ENCODE measurements at places on chromosomes 4 and X.

DNA sequence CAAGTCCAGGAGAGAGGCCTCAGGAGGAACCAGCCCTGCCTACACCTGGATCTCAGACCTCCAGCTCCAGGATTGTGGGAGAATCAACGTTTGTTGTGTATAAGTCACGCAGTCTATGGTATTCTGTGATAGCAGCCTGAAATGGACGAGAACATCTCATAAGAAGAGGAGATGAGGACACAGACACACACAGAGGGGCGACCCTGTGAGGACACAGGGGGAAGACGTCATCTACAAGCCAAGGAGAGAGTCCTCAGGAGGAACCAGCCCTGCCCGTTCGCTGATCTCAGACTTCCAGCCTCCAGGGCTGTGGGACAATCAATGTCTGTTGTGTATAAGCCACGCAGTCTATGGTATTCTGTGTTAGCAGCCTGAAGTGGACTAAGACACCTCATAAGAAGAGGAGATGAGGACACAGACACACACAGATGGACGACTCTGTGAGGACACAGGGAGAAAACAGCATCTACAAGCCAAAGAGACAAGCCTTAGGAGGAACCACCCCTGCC lies 20.3 kb downstream of the P2RY8 start:
- DNase-seq, result no peak

DNA sequence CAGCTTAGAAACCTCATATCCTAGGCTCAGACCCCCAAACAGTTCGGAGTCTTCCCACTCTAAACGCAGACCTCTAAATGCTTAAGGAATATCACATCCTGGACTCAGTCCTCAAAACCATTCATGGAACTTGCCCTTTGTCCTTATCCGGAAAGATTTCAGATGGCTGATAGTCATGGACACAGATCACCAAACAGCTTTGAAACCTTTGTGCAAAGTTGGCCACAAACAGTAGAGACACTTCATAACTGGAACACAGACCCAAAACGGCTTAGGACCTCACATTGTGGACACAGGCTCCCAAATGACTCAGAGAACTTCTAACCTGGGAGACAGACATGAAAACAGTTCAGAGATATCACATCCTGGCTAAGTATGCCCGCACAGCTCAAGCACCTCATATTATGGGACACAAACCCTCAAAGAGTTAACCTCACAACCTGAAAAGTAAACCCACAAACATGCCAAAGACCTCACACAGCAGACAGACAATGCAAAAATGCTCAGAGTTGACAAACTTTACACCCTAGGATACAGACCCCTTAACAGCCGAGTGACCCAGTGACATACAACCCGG lies 15.5 kb downstream of the SUV39H1 start:
- DNase-seq, result no peak

DNA sequence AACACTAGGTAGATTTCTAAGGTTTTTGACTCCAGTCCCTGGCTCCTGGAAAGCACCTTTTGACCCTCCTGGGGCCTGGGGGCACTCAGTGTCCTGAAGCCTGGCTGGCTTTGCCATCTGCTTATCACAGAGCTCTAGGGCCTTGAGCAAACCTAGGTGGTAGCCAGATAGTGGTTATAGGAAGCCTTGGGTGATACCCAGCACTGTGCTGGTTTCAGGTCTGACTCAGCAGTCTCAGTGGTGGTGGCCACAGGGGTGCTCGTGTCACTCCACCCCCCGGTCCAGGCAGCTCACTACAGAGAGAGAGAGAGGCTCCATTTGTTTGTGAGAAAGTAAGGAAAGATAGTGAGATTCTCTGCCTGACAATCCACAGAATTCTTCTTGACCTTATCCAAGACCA lies 195.8 kb upstream of the ZFP42 start:
- DNase-seq, result no peak

DNA sequence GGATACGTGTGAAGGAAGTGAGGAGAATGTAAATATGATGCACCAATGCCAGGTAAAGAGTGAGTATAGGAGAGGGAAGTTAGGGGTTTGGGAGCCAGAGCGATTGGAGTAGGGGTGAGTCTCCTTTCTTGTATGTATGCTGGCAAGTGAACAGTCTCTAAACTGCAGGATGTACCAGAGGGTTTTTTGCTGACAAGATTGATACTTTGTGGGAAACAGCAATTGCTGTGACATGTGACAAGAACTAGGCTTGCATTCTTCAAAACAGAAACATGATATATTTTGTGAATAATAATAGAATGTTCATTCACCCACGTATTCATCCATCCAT lies 706 bp downstream of the CHIC1 start:
- no peak for DNase-seq

- DNase-seq, result no peak
These were observed 503.3 kb downstream of the PCDH18 start for GRCh38 chr4:137029026-137029425.

- no peak for DNase-seq
These were observed 10.3 kb upstream of the P2RY10 start for GRCh38 chrX:78934866-78935265.

GRCh38 chr4:65071564-65071963 lies 598.7 kb downstream of the EPHA5 start:
- DNase-seq, result no peak

DNA sequence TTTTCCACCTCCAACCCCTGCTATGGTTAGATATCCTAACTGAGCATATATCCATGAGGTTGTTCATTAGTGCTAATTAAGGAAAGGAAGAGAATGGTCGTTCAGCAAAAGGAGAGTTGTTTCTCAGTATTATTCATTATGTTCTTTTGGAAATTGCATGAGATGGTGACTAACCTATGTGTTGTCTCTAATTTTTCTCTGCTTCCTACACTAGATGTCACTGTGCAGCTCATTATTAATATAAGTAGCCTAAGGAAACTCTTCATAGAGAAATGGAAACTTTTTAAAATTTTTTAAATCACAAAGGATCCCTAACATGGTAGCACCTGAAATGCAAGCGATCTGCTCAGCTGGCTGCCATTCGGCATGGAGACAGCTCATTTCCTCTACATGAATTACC lies 67.7 kb upstream of the FAM9A start:
- no peak for DNase-seq

GRCh38 chr4:5960252-5960880 lies 57.9 kb downstream of the C4orf50 start:
- no peak for DNase-seq

DNA sequence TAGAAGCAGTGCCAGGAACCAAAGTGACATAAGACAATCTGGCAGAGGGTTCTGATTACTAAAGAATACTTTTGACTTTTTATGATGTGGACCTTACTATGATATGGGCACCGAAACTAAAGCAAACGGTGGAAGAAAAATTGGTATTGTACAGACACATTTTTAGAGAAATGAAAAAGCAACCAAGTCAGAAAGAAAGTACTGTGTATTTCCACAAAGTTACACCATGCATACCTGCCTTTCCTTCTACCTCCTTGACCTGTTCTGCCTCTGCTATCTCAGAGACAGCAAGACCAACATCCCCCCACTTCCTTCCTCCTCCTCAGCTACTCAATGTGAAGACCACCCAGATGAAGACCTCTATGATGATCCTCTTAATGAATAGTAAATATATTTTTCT lies 88.3 kb downstream of the HUWE1 start:
- no peak for DNase-seq

DNA sequence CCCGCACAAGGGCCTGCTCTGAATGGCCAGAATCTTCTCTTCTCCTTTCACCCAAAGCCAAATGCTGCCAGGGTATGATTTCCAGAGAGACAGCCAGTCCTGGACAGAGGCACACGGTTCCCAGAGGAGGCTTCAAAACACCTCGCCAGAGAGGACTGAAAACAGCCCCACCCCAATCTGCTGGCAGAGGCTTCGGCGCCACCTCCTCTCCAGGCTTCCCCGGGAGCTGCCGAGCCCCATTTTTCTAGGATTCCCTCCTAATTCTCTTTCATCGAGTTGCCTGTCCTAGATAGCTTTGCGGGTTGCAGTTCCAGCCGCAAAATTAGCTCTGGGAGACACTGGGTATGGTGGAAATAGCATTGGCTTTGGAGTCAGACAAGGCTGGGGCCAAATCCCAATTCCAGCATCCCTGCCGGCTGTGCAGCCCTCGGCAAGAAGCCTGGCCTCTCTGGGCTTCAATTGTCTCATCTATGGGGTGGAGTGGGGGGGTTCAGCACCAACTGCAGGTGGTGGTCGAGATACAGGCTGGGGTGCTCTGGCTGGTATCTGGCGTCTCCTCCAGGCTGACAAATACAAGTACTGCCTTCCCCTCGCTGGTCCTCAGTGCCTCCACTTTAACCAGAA lies 22.6 kb downstream of the PPP2R2C start:
- no peak for DNase-seq

GRCh38 chr4:169250796-169251195 lies 20.0 kb downstream of the SH3RF1 start:
- DNase-seq, result no peak

DNA sequence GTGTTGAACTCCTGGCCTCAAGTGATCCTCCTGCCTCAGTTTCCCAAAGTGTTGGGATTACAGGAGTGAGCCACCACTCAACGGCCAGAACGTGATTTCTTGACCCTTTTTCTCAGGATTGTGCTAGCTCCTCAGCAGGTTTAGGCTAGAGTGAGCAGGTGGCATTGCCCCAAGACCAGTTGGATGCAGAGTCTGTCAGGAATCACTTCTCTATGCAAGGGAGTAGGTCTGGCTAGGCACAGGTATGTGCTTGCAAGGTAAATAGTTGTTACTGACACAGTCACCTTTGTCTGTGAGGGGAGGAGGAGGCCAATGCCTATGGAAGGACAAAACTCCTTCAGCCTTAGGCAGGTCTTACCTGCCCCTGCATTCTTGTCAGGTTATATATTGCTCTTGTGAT lies 24.2 kb downstream of the SLC25A5 start:
- no peak for DNase-seq

GRCh38 chr4:102116121-102116520 lies 229.2 kb downstream of the SLC39A8 start:
- no peak for DNase-seq

DNA sequence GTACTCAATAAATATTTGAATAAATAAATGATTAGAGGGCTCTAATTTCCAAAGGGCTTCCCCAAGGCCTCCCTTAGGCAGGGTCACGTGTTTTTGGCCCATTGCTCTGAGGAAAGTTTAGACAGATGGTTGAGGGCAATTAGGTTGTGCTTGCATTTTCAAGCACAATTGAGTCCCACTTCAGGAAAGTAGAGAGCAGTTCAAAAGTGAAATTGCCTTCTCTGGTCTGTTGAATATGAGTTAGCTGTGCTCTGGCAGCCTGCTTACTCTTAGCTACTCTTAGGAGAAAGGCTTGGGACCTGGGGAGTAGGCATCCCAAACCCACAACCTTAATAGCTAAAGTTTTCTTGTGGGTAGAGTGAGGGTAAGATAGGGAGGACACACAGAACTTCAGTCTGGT lies 9.0 kb upstream of the DRP2 start:
- no peak for DNase-seq

DNA sequence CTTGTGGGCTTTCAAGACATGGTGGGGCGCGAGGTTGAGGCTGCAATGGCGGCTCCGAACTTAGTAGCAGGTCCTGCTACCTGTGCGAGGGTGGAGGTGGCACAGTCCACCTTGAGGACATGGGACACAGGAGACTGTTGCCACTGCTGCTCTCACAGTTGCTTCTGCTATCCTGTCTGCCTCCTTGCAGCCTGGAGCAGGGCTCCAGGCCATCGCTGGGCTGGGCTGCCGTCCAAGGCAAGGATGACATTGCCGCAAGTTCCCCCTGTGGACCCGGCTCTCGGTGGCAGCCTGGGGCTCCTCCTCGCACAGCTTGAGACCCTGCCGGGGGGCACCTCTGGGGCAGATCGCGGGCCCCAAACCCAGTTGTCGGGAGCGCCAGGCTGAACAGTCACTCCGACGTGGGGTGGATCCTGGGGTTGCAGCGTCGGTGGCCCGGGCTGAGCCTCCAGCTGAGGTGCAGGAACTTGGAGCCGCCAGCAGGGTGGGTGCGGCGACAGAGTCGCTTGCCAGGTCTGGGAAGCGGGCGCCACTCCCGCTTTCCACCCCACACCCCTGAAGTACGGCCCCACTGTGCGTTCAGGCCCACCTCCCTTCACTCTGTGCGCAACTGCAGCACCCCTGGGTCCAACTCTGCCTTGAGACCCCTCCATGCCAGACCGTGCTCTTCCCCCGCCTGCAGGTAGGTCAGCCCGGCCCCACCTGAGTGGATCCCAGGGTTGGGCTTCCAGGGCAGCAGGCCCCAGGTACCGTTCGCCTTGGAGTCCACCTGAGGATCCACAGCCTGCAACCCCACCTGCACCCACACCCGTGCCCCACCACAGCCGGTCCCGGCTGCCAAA lies 192.7 kb upstream of the NUDT6 start:
- no peak for DNase-seq

DNA sequence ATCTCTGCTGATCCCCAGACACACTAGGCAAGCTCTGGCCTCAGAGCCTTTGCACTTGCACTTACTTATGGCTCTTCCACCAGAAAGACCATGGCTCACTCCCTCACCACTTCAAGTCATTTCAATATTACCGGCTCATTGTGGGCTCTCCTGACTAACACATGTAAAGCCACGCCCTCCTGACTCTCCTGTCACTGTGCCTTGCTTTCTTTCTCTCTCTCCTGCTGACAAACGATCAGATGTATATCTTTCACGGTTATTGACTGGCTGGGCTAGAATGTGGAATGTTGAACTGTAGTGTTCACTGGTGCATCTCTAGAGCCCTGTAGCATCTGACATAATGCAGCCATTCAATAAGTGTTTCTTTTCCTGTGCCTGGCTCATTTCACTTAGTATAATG lies 425.1 kb downstream of the RAB28 start:
- no peak for DNase-seq

GRCh38 chr4:25000639-25001038 lies 30.1 kb downstream of the LGI2 start:
- no peak for DNase-seq

DNA sequence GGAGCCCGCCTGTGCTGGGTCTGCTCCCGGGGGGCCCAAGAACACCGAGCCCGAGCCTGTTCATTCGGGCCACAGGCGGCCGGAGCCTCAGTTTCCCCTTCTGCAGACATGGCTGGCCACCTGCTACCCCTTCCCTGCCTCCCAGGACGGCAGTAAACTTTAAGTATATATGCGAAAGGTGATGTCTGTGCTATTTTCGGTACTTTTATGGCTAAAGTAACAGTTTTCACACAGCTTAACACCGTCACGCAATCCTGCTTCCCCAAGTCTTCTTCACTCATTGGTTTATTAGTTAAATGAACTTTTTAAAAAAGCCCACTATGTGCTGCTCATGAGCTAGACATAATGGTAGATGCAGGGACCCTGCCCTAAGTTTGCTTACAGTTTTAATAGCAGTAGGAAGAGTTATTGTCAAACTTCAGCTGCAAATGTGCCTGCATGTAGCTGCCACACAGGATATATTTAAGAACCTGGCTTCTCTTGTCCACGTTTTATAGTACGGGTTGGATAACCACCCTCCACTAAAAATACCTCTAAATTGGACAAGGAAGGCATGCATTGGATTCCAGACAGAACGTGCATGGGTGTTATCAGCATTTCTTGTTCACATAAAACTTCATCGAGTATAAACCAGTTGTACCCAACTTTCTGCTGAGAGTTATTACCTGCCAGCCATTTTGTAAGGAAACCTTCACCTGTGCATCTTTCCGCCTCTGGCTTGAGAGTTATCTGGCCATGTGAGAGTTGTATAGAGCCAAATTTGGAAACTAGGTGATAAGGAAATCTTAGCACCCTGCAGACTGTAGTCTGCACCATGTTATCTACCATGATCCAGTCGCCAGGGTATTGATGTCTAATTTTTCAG lies 741 bp downstream of the ANAPC4 start:
- no peak for DNase-seq
